EH (cell line): ENCODE measurements at places on chromosomes 1 and 21.
A peak's percentile ranks its signal among the peaks of the same experiment; 100 is the strongest.

DNA sequence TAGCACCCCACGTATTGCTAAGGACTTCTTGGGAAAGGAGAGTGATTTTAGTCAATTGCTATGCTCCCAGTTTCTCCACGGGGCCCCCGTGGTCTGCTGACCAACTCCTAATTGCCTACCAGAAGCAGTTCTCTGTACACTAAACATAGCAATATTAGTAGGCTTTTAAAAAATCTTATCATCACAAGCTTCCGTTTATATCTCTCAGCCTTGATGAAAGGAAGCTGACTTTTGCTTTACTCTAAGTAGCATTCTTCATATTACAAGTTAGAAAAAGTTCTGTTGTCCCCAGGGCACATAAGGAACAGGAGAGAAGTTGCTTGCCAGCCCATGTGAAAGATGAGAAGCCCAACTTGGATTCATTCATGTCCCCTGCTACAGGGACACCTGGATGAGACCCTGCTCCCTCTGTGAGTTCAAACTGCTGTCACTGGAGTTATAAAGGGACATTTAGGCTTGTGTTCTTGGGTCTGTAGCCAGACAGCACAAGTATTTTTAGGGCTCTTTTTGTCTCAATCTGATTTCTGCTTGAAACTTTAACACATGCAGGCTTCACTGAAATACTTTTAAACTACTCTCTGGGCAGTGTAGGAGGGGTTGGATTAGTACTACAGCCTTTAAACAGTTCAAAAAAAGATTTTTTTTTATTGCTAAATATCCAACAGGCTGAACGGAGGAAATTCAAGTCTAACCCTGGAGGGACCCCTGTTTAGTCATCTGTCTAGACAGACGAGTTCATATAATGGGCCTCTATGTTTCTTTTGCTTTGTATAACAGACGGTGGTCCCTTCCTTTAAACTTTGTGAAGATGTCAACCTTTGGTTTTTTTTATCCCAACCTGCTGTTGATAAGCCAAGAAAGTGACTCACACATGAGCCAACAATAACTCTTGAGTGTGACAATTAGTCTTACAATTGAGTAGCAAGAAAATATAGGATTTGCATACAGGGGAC lies 29.5 kb downstream of the TGFB2 start:
- DNase-seq, result peak; percentile 60

GRCh38 chr21:41054018-41054578 lies 113.9 kb upstream of the BACE2 start:
- DNase-seq, result peak; percentile 30

DNA sequence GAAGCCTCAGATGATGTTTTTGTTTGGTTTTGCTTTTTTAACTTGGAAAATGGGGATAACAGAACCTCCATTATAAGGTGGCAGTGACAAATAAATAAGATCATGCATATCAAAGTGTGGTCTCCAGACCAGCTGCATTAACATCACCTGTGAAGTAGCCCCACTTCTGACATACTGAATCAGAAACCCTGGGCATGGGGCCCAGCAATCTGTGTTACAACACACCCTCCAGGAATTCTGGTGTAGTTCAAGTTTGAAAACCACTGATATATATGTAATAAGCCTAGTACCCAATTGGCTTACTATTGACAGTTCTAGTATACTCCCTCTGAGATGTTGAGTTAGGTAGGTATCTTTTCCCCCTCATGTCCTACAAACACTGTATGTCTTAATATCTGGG lies 24.1 kb upstream of the RNF19B start:
- DNase-seq, result peak; percentile 69

DNA sequence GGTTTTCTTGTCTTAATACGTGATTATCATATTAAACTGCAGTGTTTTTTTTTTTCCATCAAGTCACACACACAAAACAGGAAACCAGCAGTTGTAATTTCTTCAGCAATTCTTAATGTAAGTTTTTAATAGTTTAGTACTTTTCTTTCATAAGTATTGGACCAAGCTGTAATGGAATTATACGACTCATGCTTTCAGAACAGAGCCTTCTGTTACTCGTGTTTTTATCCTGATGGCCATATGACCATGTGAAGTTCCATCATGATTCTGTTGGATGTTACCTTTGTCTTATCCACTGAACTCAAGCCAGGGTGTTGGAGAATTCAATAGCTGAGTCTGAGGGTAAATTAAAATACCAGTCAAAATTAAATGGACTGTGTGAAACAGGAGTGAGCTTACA lies 72.0 kb upstream of the S1PR1 start:
- DNase-seq, result no peak
